Activated naive CD8-positive, alpha-beta T cell treated with anti-CD3 and anti-CD28 coated beads for 36 hours (primary cell): ENCODE measurements at places on chromosomes 1 and 21. TPM values are rescaled to one million over a fixed set of nuclear protein-coding genes. Genes with fewer than 3 reads are reported as not detected.

- H3K27me3 ChIP-seq = peaks cover 9% of the 10 kb centered on the region
- H3K36me3 ChIP-seq = peaks cover 7% of the 10 kb centered on the region
- DNase-seq = peak; percentile 77
- H3K4me3 ChIP-seq = peak overlapping the region; percentile 5
- peak overlapping the region; percentile 98 for H3K27ac ChIP-seq
Observed at GRCh38 chr1:223189903-223190724, 47.1 kb upstream of the TLR5 start.

- peak overlapping the region; percentile 96 for H3K27ac ChIP-seq
- peak overlapping the region; percentile 70 for H3K4me3 ChIP-seq
- peaks cover 93% of the 10 kb centered on the region for H3K4me1 ChIP-seq
- H3K36me3 ChIP-seq = peaks cover 33% of the 10 kb centered on the region
- peak; percentile 53 for DNase-seq
Observed at GRCh38 chr1:24991697-24992096, 61.6 kb upstream of the RUNX3 start.

GRCh38 chr1:168135921-168136708 lies 615 bp downstream of the GPR161 start:
- peak; percentile 34 for DNase-seq
- H3K36me3 ChIP-seq = no peaks in the 10 kb centered on the region
- H3K4me3 ChIP-seq = peak overlapping the region; percentile 73

GRCh38 chr1:203287109-203287893 lies 18.0 kb upstream of the BTG2 start:
- no peaks in the 10 kb centered on the region for H3K27me3 ChIP-seq
- DNase-seq = peak; percentile 76
- H3K4me3 ChIP-seq = peak overlapping the region; percentile 35
- H3K36me3 ChIP-seq = peaks cover 9% of the 10 kb centered on the region

GRCh38 chr1:63929106-63929478 lies 155.3 kb downstream of the ROR1 start:
- H3K27ac ChIP-seq = no peak overlapping the region
- H3K4me1 ChIP-seq = no peaks in the 10 kb centered on the region
- DNase-seq = no peak
- no peaks in the 10 kb centered on the region for H3K27me3 ChIP-seq
- no peak overlapping the region for H3K4me3 ChIP-seq

DNA sequence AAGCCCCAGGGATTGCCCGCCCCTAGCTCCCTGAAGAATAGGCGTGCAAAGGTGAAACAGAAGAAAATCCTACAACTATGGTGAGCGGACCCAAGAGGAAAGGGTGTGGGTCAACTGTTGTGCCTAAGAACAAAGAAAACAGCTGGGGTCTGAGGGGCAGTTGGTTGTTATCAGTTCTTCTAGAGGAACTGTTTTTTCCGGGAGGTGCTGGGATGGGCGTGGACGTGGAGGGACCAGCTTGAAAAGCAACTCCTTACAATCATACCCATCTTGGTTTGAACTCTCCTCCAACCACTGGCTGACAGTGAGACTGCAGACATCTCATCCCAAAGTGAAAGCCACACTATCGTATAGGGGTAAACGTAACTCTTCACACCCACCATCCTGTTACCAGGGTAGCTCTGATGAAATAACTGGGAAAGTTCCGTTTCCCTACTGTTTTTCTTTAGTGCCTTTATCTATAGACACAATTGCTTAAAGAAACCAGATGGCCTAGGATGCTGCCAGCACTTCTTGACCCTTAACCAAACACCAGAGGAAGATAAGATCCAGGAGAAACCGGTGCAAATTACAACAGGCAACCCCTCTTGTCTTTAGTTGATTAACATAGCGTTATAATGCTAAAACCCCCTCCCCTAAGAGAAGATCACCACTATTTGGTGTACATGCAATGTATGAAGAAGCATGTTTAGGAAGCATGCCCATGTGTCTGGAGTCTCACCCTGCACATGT lies 25.6 kb upstream of the FAM89A start:
- no peak overlapping the region for H3K27ac ChIP-seq
- peaks cover 8% of the 10 kb centered on the region for H3K27me3 ChIP-seq
- no peaks in the 10 kb centered on the region for H3K36me3 ChIP-seq
- DNase-seq = no peak
- H3K4me3 ChIP-seq = no peak overlapping the region

GRCh38 chr1:25811384-25812082 lies 8.2 kb upstream of the MTFR1L start:
- no peaks in the 10 kb centered on the region for H3K4me1 ChIP-seq
- H3K27ac ChIP-seq = no peak overlapping the region
- H3K4me3 ChIP-seq = no peak overlapping the region
- H3K27me3 ChIP-seq = no peaks in the 10 kb centered on the region

GRCh38 chr1:175742790-175743459 lies 470 bp downstream of the TNR start:
- H3K27me3 ChIP-seq = peaks cover 52% of the 10 kb centered on the region
- DNase-seq = no peak
- H3K36me3 ChIP-seq = no peaks in the 10 kb centered on the region
- no peaks in the 10 kb centered on the region for H3K4me1 ChIP-seq
- H3K4me3 ChIP-seq = no peak overlapping the region
- no peak overlapping the region for H3K27ac ChIP-seq

DNA sequence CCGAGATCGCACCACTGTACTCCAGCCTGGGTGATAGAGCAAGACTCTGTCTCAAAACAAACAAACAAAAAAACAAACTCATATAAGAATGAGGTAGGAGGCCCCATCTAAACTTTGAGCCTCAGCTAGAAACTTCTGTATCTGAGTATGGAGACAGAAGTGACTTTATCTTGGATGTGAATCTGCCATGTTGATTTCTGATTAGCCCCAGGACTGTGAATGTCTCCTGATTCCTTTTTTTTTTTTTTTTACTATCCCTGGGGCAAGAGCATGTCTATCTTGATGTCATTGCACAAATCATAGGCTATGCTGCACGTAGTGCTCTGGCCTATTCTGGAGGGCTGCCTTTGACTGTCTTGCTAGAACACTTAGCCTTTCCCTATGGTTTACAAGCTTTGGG lies 211.0 kb downstream of the PTPRU start:
- H3K36me3 ChIP-seq = no peaks in the 10 kb centered on the region
- no peak for DNase-seq
- H3K4me3 ChIP-seq = no peak overlapping the region
- peaks cover 22% of the 10 kb centered on the region for H3K27me3 ChIP-seq
- no peak overlapping the region for H3K27ac ChIP-seq

DNA sequence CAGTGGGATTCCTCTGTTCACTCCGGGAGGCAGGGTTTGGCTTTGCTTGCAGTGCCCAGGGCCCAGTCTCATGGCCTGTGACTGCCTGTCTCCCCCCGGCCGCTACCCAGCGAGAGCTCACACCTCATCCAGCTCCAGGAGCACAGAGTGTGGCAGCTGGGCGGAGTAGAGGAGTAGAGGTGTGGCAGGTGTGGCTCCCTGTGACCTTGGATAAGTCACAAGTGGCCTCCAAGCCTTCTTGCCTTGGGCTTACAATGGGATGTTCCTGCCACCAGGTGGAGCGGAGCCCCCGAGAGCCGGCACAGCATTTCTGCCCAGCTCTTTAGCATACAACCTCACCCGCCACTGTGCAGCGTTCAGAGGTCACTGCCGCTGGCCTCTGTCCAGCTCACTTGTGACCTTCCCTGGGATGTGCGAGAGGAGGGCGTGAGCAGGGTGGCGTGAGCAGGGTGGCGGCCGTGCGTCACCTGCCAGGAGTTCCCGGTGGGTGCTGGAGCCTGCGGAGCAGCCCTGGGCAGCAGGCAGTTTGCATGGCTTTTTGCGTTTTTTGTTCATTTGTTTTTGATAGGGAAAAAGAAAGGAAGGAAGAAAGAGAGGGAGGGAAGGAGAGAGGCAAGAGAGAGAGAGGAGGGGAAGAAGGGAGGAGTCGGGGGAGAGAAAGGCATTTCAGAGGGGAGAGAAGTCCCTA lies 42.4 kb downstream of the CRYAA start:
- no peak overlapping the region for H3K27ac ChIP-seq
- no peaks in the 10 kb centered on the region for H3K36me3 ChIP-seq
- H3K4me1 ChIP-seq = no peaks in the 10 kb centered on the region

DNA sequence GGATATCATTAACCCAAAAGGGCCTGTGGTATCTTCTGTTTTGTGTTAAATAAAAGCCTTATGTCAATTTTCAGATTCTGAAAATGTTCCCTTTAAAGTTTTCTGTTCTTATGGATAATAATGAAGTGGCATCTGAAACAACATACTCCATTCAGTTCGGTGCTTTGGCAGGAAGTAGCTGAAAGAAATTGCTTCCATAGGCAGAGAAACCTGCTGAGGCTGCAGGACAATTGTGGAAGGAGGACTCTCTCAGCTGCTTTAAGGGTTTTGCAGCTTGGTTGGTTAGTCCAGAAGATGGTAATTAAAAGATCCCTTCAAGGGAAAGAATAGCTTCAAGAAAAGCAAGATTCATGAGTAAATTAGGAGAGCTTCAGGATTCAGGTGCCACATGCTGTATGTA lies 30.5 kb upstream of the NRIP1 start:
- DNase-seq = no peak
- H3K4me1 ChIP-seq = no peaks in the 10 kb centered on the region
- H3K27ac ChIP-seq = no peak overlapping the region

DNA sequence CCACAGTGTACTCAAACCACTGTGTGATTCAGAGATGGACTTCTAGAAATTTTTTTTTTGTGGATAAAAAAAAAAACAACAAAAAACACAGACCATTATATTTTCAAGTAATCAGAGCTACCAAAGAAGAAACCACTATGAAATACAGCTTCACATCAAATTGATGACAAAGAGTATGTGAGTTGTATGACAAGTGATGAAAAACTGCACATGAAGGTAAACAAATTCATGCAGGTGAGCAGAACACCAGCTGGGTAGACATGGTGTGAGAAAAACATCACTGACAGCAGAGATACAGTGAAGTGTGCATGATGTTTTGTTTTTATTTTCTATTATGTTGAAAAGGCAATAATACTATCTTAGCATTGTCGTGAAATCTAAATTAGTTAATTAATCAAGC lies 8.0 kb upstream of the PTPRC start:
- no peak overlapping the region for H3K27ac ChIP-seq
- H3K4me3 ChIP-seq = no peak overlapping the region
- no peak for DNase-seq
- peaks cover 66% of the 10 kb centered on the region for H3K36me3 ChIP-seq

DNA sequence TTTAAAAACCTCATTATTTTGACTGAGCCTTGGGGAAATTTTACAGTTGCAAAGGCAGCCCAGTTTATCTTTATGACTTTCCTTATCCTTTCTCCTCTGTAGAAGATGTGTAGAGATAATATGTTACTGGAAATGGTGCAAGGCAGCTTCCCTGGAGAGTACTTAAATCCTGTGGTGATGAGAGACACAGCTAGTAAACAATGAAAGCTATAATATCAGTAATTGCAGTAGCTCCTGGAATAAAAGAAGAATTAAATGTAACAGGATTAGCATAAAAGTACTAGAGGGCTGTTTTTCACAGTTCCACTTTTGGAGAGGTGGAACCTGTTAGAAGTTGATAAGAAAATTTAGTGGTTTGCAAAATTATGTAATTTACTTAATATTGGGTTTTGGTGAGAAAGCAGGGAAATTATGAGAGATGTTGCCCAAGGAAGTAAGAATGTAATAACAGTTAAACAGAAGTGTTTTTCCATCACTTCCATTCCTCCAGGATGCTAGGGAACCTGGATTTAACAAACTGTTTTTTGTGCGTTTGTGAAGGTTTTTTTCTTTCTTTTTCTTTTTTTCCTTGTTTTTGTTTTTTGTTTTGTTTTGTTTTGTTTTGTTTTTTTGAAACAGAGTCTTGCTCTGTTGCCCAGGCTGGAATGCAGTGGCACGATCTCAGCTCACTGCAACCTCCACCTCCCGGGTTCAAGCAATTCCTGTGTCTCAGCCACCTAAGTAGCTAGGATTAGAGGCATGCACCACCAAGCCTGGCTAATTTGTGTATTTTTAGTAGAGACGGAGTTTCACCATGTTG lies 15.7 kb upstream of the EDEM3 start:
- H3K4me1 ChIP-seq = no peaks in the 10 kb centered on the region
- H3K36me3 ChIP-seq = no peaks in the 10 kb centered on the region
- H3K27me3 ChIP-seq = peaks cover 4% of the 10 kb centered on the region
- no peak overlapping the region for H3K4me3 ChIP-seq
- DNase-seq = no peak

DNA sequence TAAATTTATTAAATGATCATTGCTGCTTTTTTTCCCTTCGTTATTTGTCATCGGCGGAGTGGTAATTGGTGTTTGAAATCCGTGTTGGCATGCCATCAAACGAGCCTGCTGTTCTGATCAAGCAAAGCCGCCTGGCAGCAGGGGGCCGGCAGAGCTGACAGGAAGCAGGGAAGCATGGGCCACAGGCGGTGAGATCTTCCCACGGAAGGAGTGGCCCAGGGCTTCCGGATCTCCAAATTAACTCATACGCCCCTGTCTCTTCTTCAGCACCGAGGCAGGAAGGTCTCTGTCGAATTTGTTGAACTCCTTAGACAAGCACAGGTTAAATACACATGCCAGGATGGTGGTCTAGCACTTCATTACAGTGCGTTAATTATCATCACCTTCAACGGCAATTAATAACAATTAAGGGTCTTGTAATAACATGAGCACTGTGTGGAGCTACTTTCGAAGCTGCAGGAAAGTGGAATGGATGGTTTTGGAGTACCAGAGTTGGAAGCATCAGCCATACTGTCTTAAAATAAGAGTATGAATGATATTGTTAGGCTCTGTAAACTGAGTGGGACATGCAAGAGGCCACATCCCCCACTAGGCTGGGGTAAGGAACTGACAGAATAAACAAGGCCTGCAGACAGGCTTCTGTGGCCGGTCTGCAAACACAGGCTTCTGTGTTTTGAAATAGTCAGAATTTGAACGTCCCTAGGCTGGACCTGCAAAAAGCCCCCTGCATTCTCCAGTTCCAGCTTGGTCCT lies 199.4 kb upstream of the DAB1 start:
- H3K4me1 ChIP-seq = no peaks in the 10 kb centered on the region
- H3K4me3 ChIP-seq = no peak overlapping the region
- no peak for DNase-seq

The SPRR2A gene
- not detected for total RNA-seq

The DMBX1 gene
- total RNA-seq = not detected

The PSRC1 gene
- 10.7 TPM for total RNA-seq

The CELA2B gene
- not detected for total RNA-seq

The C1orf167 gene
- not detected for total RNA-seq

The PERM1 gene
- total RNA-seq = not detected

The NBPF14 gene
- total RNA-seq = 8.8 TPM

The SFT2D2 gene
- 32.8 TPM for total RNA-seq

The PGBD5 gene
- total RNA-seq = not detected

The LPAR3 gene
- 1.4 TPM for total RNA-seq

The CENPF gene
- total RNA-seq = 79.4 TPM

The OR2G6 gene
- total RNA-seq = not detected
